ENCODE measurements at places on chromosomes 6 and 20.

- no peak for DNase-seq
Observed at GRCh38 chr6:141641406-141641805, 491.3 kb upstream of the GJE1 start.

DNA sequence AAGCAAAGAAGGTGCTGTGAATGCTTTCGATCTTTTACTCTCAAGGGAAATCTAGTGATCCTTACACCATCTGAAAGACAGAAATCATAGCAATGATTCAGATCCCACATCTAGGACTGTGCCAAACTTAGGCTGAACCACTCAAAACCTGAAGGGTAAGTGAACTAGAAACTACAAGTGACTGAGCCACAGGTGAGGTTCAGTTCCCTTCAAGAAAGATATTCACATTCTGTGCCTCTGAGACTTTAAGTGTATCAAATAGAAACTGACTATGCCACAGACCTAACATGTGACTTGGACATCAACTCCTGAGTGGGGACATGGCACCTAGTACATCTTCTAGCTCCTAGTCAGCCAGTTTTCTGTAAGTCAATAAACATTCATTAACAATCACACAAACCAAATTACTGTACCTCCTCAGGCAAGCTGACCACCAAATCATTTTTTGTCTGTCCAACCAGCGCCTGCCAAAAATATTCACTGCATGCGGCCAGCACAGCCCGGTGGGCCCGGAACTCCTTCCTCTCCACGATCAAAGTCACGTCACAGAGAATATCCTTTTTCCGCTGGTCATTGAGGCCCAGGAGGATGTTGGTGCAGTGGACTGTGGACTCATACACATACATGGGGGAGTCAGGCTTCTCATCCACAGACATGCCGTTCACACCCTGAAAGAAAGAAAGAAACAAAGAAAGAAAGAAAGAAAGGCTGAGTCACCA lies 114.1 kb downstream of the GJA10 start:
- DNase-seq: no peak

DNA sequence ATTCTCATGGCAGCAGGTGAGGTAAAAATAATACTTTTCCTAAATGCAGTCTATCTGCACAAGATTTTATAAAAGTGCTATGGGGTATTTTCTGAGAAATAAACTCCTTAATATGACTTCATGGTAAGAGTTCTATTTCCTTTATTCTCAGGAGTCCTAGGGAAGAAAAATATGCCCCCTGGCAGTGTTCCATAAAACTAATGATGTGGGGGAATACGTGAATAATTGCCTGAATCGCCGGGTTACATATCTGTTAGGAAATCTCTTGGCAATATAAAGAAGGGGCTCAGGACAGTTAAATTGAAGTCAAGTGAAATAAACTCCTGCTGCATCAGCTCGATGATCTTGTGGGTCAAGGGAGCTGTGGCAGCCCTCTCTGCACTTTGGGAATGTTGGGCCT lies 229.7 kb downstream of the MAFB start:
- DNase-seq: no peak

GRCh38 chr6:136599329-136600011 lies 49.2 kb upstream of the MAP7 start:
- DNase-seq: no peak

- DNase-seq: no peak
Observed at GRCh38 chr6:113588646-113589045, 268.5 kb upstream of the MARCKS start.

DNA sequence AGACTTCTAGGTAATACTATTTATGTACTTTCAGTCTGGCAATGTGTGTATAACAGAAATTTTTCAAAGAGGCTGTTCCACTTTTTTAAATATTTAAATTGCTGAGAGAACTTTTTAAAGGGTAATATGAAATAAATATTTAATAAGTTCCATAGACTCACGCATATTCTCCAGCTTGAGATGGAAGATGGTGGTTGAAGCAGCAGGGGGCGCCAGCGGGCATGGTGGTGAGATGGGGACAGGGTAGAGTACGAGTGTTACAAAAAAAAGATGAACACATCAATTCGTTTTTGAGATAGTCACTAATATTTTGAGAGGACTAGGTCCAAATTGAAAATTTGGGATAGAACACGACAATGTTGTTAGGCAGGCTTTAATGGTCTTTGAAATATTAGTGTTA lies 68.4 kb downstream of the RSPO3 start:
- DNase-seq: no peak

- DNase-seq: no peak
Observed at GRCh38 chr6:31768363-31769257, 6.2 kb downstream of the SAPCD1 start.

DNA sequence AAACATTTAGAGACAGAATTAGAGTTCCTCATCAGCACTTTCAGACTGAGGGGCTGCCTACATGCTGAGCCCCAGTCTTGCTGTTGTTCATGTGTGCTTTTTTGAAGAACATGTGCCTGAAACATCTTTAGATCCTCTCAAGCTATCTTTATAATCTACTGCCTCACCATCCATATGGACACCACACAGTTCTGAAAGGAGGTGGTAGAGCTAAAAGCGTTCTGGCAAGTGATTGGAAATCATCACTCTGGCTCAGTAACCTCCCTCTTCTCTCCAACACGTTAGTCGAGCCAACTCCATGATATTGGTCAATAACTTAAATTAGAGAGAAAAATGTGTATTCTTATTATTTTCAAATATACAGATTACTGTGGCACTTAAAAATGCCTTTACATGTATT lies 40.6 kb downstream of the CLVS2 start:
- no peak for DNase-seq

DNA sequence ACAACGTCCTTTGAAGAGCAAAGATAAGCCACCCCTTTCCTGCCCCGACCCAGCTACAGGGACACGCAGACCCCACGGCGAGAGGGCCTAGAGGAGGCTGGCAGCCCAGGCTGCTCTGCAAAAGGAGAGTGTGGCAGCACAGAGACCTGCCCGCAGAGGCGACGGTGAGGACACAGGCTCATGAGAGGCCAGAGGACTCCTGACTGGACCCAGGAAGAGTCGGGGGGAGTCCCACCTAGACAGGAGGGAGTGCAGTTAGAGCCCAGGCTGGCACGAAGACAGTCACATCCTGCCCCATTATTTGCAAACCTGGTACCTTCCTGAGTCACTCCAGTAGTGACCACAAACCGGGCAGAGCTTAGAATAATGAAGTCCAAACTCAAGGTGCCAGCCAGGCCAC lies 227.7 kb upstream of the CDH4 start:
- no peak for DNase-seq

DNA sequence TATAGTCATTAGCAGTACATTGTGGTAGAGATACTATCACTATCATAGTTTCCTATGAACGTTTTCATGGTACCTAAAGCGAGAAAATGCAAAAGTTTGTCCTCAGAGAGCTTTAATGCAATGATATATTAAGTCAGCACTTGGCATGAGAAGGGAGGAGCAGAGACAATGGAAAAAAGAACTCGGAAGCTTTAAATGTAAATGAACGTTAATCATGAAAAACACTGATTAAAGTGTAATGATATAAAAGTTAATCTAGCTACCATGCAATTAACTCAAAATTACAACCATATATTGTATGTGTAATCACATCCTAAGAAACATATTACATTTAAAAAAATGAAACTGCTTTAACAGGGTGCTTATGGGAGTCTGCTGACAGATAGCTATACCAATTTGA lies 282.7 kb downstream of the HDGFL1 start:
- DNase-seq: no peak

GRCh38 chr6:24909241-24910216 lies 26.2 kb downstream of the RIPOR2 start:
- DNase-seq: no peak

DNA sequence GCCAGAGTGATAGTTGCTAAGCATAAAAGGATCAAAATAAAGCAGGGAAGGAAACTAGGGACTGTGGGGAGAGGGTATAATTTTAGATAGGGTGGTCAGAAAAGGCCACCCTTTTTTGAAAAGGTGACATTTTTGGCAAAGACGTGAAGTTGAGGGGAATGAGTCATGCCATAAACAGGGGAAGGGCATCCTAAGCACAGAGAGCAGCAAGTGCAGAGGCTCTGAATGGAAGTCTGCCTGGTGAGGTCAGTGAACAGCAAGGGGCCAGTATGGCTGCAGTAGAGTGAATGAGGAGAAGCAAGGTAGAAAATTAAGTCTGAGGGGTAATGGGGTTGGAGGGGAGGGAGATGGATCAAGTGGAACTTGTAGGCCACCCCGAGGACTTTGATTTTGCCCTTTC lies 2.4 kb downstream of the KLC4 start:
- no peak for DNase-seq

- DNase-seq: no peak
Observed at GRCh38 chr20:38579921-38580320, 1.1 kb upstream of the ADIG start.

- no peak for DNase-seq
Observed at GRCh38 chr6:43614396-43614730, 14.7 kb downstream of the GTPBP2 start.

DNA sequence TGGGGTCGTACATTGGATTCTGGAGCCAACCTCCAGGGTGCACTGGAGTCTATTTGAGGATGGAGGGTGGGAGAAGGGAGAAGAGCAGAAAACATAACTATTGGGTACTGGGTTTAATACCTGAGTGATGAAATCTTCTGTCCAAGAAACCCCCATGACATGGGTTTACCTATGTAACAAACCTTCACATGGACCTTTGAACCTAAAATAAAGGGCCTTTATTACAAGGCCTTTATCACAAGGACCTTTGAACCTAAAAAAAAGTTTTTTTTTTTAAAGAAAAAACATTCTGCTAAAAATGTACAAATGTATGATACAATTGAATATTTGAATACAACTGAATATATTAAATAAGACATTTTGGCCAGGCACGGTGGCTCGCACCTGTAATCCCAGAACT lies 38.1 kb upstream of the ZNF133 start:
- no peak for DNase-seq

DNA sequence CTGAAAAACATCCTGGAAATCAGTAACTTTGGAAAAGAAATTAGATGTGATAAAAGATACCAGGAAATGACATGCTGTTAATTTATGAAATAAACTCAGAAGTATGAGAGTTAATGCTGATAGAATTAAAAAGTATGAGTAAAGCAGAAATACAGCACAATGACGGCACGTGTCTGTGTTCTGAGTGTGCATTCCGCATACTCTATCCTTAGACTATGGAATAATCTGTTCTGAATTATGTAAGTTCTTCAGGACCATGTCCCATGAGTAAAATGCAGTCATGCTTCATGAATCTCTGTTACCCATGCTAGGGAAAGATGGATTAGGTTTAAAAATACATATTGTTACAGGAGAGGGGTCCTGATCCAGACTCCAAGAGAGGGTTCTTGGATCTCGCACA lies 21.7 kb downstream of the HECA start:
- DNase-seq: no peak

DNA sequence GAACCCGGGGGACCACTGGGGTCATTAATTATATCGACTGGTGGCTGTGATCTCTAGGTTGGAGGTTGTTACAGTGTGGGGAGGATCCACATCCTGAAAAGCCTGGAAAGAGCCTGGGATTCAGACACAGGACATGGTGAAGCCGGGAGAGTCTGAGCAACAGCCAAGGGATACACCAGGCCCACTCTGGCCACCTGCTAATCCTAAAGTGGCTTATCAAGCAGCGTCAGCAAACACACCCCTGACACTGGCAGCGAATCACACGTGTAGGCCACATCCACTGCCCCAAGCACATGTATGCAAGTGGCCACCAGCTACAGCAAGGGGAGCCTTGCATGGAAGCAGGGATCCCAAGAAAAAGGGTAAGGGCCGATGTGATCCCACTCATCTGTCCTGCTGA lies 41.0 kb downstream of the GFOD1 start:
- peak; percentile 64 for DNase-seq

- no peak for DNase-seq
Observed at GRCh38 chr20:36653456-36653855, 7.5 kb upstream of the SLA2 start.

DNA sequence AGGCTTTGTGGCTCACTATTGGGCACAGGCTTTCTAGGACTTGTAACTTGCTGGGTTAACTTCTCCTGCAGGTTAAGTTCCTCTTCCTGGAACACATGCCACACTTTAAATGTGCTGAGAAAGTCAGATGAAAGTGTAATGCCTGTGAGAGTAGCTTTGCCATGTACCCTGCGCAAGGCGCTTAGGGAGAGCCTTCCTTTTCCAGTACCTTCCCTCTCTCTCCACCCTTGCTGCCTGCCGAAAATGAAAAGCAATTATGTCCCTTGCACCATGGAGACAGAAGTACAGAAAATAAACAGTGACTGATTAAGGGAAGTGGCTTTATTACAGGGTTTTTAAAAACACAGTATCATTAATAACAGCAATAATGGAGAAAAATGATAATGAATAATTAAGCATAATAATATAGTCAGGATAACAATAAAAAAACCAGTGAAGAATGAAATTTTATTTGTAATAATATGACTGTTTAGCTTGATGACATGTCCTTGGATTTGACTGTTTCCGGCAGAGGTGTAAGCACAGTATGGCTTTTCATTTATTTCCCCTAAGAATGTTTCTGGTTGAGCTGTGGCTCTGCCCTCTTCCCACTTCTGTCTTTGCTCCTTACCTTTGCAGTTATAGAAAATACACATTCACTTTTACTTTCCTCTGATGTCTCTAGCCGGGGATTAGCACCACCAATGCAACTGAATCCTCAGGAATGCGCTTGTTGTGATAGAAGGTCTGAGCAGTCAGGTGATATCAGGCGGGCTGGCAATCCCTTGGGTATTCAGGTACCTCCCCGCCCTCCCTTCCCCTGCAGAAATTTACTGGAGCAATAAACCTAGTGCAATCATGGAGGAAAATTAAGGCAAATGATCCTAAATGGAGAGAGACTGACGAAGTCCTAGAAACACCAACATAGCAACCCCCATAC lies 472.3 kb upstream of the CITED2 start:
- no peak for DNase-seq
